ENCODE measurements at places on chromosomes 11 and 22. TPM values are rescaled to one million over a fixed set of nuclear protein-coding genes. Genes with fewer than 3 reads are reported as not detected.

- H3K27ac ChIP-seq: peak within 1 kb of the TSS; percentile 100
- H3K27me3 ChIP-seq: no peaks in the 10 kb centered on the region
- peak within 1 kb of the TSS; percentile 100 for H3K4me3 ChIP-seq
- H3K36me3 ChIP-seq: peaks cover 53% of the 10 kb centered on the region
- H3K4me1 ChIP-seq: peaks cover 53% of the 10 kb centered on the region
These were observed at the start of gene ATF4 for GRCh38 chr22:39520226-39521105. Gene ATF4 (plus strand): TSS chr22:39520562. CDS start chr22:39521446, 884 bp downstream.

DNA sequence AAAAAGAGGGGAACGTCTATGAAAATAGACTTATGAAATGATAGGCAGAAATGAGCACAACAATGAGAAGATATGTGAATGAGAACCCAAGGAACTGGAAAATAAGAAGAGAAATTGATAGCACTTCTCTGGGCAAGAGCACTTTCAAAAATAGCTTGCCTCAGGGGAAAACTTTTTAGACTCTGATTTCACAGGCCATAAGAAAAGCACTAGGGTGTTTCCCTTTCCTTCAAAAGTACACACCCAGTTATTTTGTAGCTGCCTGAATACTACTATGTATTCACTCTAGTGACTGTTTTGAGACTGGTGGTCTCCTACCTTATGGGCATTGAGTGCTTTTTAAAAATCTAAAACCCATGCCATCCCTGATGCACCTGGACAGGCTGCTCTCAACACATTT lies 172.3 kb upstream of the SOX6 start:
- no peak overlapping the region for H3K4me3 ChIP-seq
- DNase-seq: no peak
- H3K27ac ChIP-seq: no peak overlapping the region
- no peaks in the 10 kb centered on the region for H3K27me3 ChIP-seq
- H3K4me1 ChIP-seq: peaks cover 33% of the 10 kb centered on the region

GRCh38 chr11:7640816-7641215 lies 32.5 kb downstream of the CYB5R2 start:
- H3K27me3 ChIP-seq: no peaks in the 10 kb centered on the region
- DNase-seq: no peak
- no peak overlapping the region for H3K27ac ChIP-seq
- H3K4me1 ChIP-seq: no peaks in the 10 kb centered on the region
- H3K36me3 ChIP-seq: peaks cover 65% of the 10 kb centered on the region
- no peak overlapping the region for H3K4me3 ChIP-seq

- DNase-seq: no peak
- no peak overlapping the region for H3K27ac ChIP-seq
- no peaks in the 10 kb centered on the region for H3K27me3 ChIP-seq
These were observed 26.9 kb upstream of the ALKBH3 start for GRCh38 chr11:43853781-43854180.

Gene PNPLA5
- not detected for polyA plus RNA-seq

GRCh38 chr11:122665861-122666260 lies 10.3 kb downstream of the UBASH3B start:
- no peak for DNase-seq
- no peaks in the 10 kb centered on the region for H3K36me3 ChIP-seq
- no peaks in the 10 kb centered on the region for H3K4me1 ChIP-seq
- H3K4me3 ChIP-seq: no peak overlapping the region

Gene BEST1
- 2.8 TPM for polyA plus RNA-seq

Gene EXPH5
- 0.14 TPM for polyA plus RNA-seq

Gene SERPING1
- 80.6 TPM for polyA plus RNA-seq

DNA sequence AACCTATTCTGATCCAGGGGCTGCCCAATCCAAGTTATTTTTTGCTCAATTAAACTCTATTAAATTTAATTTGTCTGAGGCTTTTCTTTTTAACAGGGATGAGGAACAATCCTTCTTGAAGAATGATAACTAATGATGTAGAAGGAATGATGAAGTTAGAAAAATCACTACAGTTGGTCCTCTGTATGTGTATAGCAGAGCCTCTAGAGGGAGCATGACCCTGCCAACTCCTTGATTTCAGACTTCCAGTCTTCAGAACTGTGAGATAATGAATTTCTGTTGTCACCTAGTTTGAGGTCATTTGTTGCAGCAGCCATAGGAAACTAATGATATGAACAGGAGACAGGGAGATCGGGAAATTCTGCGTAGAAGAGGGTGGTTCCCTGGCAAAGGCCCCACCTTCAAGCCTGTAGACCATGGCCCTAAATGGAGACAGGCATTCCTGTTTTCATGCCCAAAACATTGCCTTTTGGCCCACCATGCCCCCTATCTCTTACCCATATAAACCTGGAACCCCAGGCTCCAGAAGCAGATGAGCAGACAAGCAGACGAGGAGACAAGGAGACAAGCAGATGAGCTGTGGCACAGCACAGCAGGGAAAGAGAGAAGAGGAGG lies 7.7 kb upstream of the QSER1 start:
- no peak for DNase-seq
- H3K36me3 ChIP-seq: no peaks in the 10 kb centered on the region
- H3K4me1 ChIP-seq: no peaks in the 10 kb centered on the region
- H3K4me3 ChIP-seq: no peak overlapping the region

Gene CLP1
- polyA plus RNA-seq: 11.9 TPM

Gene DCUN1D5
- polyA plus RNA-seq: 11.9 TPM

Gene MUC5B
- polyA plus RNA-seq: not detected

DNA sequence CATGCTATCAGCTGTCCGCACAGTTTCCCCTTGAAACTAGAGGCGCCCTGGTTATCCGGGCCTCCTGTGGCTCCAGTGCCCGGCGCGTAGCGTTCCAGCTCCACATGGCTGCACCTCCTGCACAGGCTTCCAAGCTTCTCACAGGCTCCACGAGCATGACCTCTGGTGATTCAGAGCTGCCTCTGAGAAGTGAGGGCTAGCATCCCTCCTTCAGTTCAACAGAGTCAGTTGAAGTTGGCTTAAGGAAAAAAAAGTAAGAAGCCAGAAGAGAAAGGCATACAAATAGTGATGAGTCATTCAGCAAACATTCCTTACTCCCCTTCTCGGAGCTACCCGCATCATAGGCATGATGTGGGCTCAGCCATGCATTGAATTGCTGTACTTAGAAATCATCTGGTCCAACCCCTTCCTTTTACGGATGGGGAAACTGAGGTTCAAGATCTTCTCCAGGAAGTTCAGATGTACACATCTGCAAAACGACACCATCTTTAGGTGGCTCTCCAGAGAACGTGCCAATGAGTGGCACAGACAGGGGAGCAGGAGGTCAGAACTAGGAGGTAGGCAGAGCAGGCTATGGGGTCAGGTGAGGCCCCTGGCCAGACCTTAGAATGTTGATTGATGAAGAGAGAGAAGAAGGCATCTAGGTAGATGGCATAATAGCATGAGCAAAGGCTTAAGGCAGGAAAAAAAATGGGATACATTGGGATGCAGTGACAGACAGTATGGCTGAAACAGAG lies 216.3 kb upstream of the TBCEL start:
- H3K36me3 ChIP-seq: no peaks in the 10 kb centered on the region
- DNase-seq: no peak
- no peak overlapping the region for H3K4me3 ChIP-seq
- no peaks in the 10 kb centered on the region for H3K4me1 ChIP-seq

DNA sequence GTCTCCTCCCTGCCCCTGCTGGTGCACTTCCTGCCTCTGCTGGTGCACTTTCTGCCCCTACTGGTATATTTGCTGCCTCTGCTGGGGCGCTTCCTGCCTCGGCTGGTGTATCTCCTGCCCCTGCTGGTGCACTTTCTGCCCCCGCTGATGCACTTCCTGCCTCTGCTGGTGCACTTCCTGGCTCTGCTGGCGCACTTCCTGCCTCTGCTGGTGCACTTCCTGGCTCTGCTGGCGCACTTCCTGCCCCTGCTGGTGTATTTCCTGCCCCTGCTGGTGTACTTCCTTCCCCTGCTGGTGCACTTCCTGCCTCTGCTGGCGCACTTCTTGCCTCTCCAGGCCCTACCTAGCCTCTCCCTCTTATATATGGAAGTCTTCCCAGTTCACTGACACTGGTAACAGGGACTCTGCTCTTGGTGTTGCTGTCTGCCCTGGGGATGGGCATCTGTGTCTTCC lies 10.1 kb downstream of the MTFP1 start:
- no peaks in the 10 kb centered on the region for H3K36me3 ChIP-seq
- peak overlapping the region; percentile 78 for H3K27ac ChIP-seq
- H3K4me3 ChIP-seq: no peak overlapping the region
- no peaks in the 10 kb centered on the region for H3K4me1 ChIP-seq

GRCh38 chr11:12280199-12280837 lies 97.1 kb upstream of the PARVA start:
- H3K4me3 ChIP-seq: no peak overlapping the region
- H3K27ac ChIP-seq: no peak overlapping the region
- no peak for DNase-seq

GRCh38 chr22:19888131-19888746 lies 33.6 kb upstream of the GNB1L start:
- peaks cover 17% of the 10 kb centered on the region for H3K4me1 ChIP-seq
- H3K36me3 ChIP-seq: no peaks in the 10 kb centered on the region
- H3K27me3 ChIP-seq: no peaks in the 10 kb centered on the region
- no peak overlapping the region for H3K27ac ChIP-seq

Gene FOSL1
- 1.2 TPM for polyA plus RNA-seq

Gene PACSIN2
- 60.4 TPM for polyA plus RNA-seq

- H3K4me3 ChIP-seq: no peak overlapping the region
- peaks cover 5% of the 10 kb centered on the region for H3K4me1 ChIP-seq
- H3K27me3 ChIP-seq: no peaks in the 10 kb centered on the region
- H3K27ac ChIP-seq: no peak overlapping the region
- DNase-seq: no peak
These were observed 22.8 kb upstream of the BAIAP2L2 start for GRCh38 chr22:38133331-38133730.

DNA sequence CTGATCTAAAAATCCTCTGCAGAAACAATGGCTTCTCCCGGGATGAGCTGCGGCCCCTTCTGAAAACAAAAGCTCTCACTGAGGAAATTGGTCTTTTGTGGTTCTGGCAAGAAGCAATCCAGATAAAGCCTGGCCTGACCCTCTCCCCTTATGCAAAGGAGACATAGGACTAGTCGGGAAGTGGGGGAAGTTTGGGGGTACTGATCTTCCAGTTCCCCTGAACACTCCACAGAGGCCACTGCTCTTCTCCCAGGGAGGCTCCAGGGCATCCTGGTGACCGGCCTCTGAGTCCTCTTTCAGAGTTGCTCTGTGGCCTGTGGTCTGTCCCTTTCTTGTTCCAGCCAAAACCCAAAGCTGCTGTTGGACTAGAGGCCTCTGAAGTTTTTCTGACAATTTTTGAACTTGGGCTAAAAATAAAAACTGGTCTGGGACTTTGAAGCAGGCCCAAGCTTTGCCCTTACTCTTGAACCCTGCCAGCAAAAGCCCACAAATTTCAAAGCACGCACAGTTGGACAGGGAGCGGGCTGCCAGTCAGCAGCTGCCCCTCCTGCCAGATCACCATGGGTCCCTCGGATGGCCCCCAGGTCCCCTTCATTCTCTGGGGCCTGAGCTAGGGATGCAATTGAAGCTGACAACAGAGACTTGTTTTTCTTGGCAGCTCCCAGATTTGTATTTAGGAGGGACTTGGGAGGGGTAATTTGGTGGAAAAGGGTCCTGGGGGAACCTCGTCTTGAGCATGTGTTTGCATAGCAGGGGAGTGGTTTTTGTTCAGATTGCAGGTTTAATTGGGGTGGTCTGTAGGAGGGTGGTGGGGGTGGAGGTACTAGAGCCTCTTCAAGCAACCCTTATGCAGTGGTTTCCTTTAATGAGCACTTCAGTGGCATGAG lies 381.6 kb upstream of the CADM1 start:
- DNase-seq: no peak
- H3K36me3 ChIP-seq: no peaks in the 10 kb centered on the region
- H3K27me3 ChIP-seq: no peaks in the 10 kb centered on the region
- peak overlapping the region; percentile 2 for H3K27ac ChIP-seq
- no peak overlapping the region for H3K4me3 ChIP-seq

- H3K4me3 ChIP-seq: no peak overlapping the region
- H3K4me1 ChIP-seq: no peaks in the 10 kb centered on the region
- no peak for DNase-seq
- H3K27ac ChIP-seq: no peak overlapping the region
- H3K27me3 ChIP-seq: no peaks in the 10 kb centered on the region
- no peaks in the 10 kb centered on the region for H3K36me3 ChIP-seq
These were observed 52.5 kb downstream of the NEU3 start for GRCh38 chr11:75041263-75041662.

Gene SCGB2A2
- not detected for polyA plus RNA-seq

GRCh38 chr11:2461956-2462542 lies 17.2 kb downstream of the KCNQ1 start:
- no peak overlapping the region for H3K4me3 ChIP-seq
- no peaks in the 10 kb centered on the region for H3K36me3 ChIP-seq
- H3K4me1 ChIP-seq: peaks cover 49% of the 10 kb centered on the region
- peak overlapping the region; percentile 95 for H3K27ac ChIP-seq
- H3K27me3 ChIP-seq: no peaks in the 10 kb centered on the region

Gene USH1C
- polyA plus RNA-seq: 0.06 TPM

DNA sequence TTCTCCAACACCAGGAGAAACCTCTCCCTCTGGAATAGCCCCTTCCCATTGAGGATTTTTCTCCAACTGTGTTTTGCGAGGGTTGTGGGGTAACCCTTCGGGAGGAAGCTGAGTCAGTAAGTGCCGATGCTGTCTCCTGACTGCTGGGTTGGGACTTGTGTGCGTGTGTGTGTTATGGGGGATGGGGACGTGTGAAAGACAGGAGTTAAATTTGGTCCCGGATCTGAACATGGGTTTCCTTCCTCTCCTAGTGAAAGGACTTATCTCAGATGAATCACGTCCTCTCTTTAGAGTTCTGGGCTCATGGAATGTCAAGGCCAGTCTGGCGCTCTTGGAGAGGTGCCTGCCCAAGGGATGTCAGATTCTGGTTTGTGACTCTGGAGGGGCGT lies 33.3 kb downstream of the KIAA1671 start:
- H3K4me1 ChIP-seq: peaks cover 59% of the 10 kb centered on the region
- no peak overlapping the region for H3K4me3 ChIP-seq
- H3K36me3 ChIP-seq: no peaks in the 10 kb centered on the region
- no peaks in the 10 kb centered on the region for H3K27me3 ChIP-seq
- H3K27ac ChIP-seq: peak overlapping the region; percentile 83

DNA sequence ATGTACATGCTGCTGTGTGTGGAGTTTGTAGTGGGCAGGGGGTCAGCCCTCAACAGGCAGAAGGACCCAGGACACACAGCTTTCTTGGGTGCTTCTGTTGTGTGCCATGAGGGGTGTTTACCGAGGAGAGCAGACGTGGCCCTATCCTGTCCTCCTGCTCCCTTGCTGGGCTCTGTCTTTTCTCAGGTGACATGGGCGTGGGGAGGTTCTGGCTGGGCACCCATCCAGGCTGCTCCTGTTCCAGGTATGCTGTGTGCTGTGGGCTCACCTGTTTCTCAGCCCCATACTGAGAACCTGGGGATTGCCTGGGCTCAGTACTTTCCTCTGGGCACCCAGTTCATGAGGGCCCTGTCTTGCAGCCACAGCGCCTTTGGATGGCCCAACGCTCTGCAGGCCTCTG lies 23.3 kb downstream of the MICALL1 start:
- peaks cover 5% of the 10 kb centered on the region for H3K4me1 ChIP-seq
- no peak for DNase-seq
- no peaks in the 10 kb centered on the region for H3K27me3 ChIP-seq
- no peak overlapping the region for H3K27ac ChIP-seq

Measured in heart left ventricle (tissue), 16 donors.